ENCODE measurements at places on chromosomes 3 and 15.

GRCh38 chr15:45549541-45550220 is 27.1 kb upstream of the SLC30A4 start:
- H3K4me1 ChIP-seq: peaks cover 6% of the 10 kb centered on the region
- H3K4me3 ChIP-seq: no peak overlapping the region
- H3K27me3 ChIP-seq: peaks cover 15% of the 10 kb centered on the region
- no peaks in the 10 kb centered on the region for H3K36me3 ChIP-seq
- no peak overlapping the region for H3K27ac ChIP-seq

DNA sequence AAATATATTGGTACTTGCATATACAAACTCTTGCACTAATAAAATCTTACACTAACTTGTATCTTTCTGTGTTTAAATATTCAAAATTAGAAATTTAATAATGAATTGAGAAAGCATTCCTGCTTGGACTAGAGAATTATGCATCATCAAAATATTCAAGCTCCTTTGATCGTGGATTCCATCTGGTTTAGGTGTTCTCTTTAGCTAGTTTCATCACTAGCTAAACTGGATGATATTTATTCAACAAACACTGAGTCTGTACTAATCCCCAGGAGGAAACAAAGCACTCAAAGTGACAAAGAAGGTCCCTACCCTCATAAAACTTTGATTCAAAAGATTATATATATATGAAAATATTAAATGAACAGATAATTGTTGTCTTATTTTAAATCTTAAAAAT is 1360.9 kb upstream of the ALCAM start:
- no peak overlapping the region for H3K27ac ChIP-seq
- H3K36me3 ChIP-seq: no peaks in the 10 kb centered on the region
- H3K4me1 ChIP-seq: no peaks in the 10 kb centered on the region

DNA sequence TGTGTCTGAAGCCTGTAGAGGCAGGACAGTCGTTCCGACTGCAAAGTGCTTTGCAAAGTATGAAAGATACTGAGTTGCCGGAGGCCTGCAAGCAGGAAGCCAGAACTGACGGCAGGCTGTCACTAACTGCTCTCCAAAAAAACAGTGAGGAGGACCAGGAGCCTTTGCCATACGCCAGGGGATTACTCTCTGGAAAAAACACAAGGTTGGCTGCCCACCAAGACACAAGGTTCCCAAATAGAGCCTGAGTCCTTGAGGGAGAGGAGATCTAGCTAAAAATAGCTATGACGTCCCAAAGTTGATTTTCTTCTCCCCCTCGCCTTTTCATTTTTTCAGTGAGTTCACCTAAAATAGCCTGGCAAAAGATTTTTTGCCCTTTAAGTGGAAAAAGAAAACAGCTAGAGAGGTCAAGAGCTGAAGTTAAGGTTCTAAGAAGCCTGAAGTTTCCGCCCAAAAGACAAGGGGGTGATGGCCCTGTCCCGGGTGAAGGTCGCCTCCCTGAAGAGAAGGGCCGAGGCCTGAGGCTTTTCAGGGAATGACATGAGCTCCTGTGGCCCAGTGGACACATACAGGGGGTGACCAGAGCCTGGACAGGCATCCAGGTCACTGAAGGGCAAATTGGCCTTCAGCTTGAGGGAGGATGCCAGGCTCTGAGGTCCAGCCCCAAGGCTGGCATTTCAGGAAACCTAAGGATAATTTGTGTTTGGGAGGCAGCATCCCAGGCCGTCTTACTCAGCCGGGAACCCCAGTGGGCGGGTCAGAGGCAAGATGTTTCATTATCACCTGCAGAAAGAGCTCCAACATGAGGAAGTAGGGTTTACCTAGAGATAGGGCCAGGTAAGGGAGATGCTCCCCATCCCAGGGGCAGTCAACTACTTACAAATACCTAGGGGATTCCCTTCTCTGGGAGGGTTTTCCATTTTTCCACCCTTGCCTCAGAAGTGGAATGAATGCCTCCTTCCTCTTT is 44.9 kb upstream of the DGKG start:
- no peak for DNase-seq
- H3K4me3 ChIP-seq: no peak overlapping the region
- H3K27ac ChIP-seq: no peak overlapping the region
- no peaks in the 10 kb centered on the region for H3K36me3 ChIP-seq
- no peaks in the 10 kb centered on the region for H3K27me3 ChIP-seq
- H3K4me1 ChIP-seq: peaks cover 9% of the 10 kb centered on the region

- H3K36me3 ChIP-seq: no peaks in the 10 kb centered on the region
- DNase-seq: no peak
These were observed 75.0 kb downstream of the SMAD6 start for GRCh38 chr15:66777054-66777453.

GRCh38 chr15:78983146-78983918 is 38.5 kb upstream of the CTSH start:
- peaks cover 9% of the 10 kb centered on the region for H3K27me3 ChIP-seq
- peaks cover 11% of the 10 kb centered on the region for H3K4me1 ChIP-seq
- H3K27ac ChIP-seq: no peak overlapping the region
- DNase-seq: no peak
- H3K4me3 ChIP-seq: no peak overlapping the region

GRCh38 chr3:155323063-155323666 is 29.7 kb upstream of the STRIT1 start:
- H3K36me3 ChIP-seq: no peaks in the 10 kb centered on the region
- H3K27me3 ChIP-seq: no peaks in the 10 kb centered on the region
- no peak overlapping the region for H3K4me3 ChIP-seq
- H3K4me1 ChIP-seq: peaks cover 30% of the 10 kb centered on the region
- DNase-seq: peak; percentile 27
- H3K27ac ChIP-seq: no peak overlapping the region

GRCh38 chr15:74317820-74318375 is 49.5 kb downstream of the CYP11A1 start:
- no peak for DNase-seq
- H3K27me3 ChIP-seq: no peaks in the 10 kb centered on the region
- peaks cover 51% of the 10 kb centered on the region for H3K4me1 ChIP-seq

DNA sequence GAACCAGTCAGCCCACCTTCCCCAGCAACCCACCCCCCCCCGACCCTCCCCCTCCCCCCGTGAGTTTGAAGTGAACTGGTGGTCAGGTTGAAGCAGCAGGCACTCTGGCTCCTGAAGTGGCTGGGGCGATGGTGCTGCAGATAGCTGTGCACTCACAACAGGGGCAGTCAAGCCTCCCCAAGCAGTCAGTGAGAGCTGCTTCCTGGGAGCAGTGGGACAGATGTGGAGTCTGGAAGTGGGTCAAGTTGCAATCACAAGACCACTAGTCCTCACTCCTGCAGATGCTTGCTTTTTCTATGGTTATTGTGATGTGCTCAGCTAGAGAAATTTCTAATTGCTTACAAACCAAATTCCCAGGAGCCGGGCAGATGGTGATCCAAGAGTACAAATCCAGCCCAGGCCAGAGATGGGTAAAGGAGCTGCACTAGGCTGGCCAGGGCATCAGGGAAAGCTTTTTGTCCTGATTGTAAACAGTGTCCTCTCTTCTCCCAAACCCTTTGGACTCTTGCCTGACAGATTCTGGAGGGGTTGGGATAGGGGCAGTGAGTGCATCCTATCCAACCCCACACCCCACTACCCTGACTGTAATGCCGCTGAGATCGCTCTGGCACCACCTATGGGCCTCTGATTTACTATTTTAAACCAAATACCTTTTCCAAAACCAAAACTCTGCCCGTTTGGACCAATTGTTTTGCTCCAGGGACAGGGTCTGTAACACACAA is 9.8 kb upstream of the CLPX start:
- H3K4me1 ChIP-seq: peaks cover 5% of the 10 kb centered on the region
- DNase-seq: no peak
- no peaks in the 10 kb centered on the region for H3K27me3 ChIP-seq
- no peaks in the 10 kb centered on the region for H3K36me3 ChIP-seq

GRCh38 chr3:4493014-4493940 is at the start of gene ITPR1:
Gene ITPR1 (plus strand): TSS chr3:4493348. CDS start chr3:4516492, 23,144 bp downstream.
- H3K36me3 ChIP-seq: no peaks in the 10 kb centered on the region
- peak within 1 kb of the TSS; percentile 84 for H3K4me3 ChIP-seq
- H3K4me1 ChIP-seq: peaks cover 20% of the 10 kb centered on the region
- H3K27me3 ChIP-seq: peaks cover 30% of the 10 kb centered on the region
- H3K27ac ChIP-seq: peak within 1 kb of the TSS; percentile 96

- no peaks in the 10 kb centered on the region for H3K36me3 ChIP-seq
- peaks cover 8% of the 10 kb centered on the region for H3K27me3 ChIP-seq
- DNase-seq: no peak
- H3K4me1 ChIP-seq: 0 out of 2 replicates have a peak, but pooled peaks cover 1% of the 10 kb centered on the region
These were observed 9.3 kb downstream of the ZPLD1 start for GRCh38 chr3:102444101-102444500.

GRCh38 chr3:121529308-121529707 is 16.5 kb downstream of the POLQ start:
- H3K36me3 ChIP-seq: peaks cover 50% of the 10 kb centered on the region
- H3K4me1 ChIP-seq: no peaks in the 10 kb centered on the region
- no peak overlapping the region for H3K4me3 ChIP-seq

DNA sequence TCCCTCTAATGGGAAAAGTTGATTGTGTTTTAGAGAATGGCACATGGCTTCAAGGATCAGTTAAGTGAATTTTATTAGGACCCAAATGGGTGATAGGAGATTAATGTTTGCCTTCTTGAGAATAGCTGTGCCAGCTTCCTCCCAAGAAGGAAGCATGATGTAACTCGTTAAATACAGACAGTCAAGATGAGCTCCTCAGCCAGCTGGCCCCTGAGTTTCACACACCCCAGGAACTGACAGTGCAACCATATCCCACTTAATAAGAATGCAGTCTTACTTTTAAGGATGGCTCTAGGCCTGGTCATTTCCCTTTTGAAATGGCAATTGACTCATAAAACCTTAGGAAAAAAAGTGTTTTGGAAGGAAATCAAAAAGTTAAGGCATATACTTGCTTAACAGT is 472.8 kb upstream of the KCNMB2 start:
- no peak overlapping the region for H3K27ac ChIP-seq
- H3K4me1 ChIP-seq: peaks cover 4% of the 10 kb centered on the region
- H3K36me3 ChIP-seq: peaks cover 9% of the 10 kb centered on the region
- no peaks in the 10 kb centered on the region for H3K27me3 ChIP-seq

- H3K4me3 ChIP-seq: no peak overlapping the region
- DNase-seq: no peak
- no peak overlapping the region for H3K27ac ChIP-seq
- H3K36me3 ChIP-seq: peaks cover 11% of the 10 kb centered on the region
- H3K4me1 ChIP-seq: peaks cover 5% of the 10 kb centered on the region
These were observed 39.6 kb upstream of the GPR149 start for GRCh38 chr3:154469585-154469984.

- H3K4me1 ChIP-seq: peaks cover 26% of the 10 kb centered on the region
- DNase-seq: no peak
- H3K27ac ChIP-seq: no peak overlapping the region
- H3K4me3 ChIP-seq: no peak overlapping the region
- no peaks in the 10 kb centered on the region for H3K36me3 ChIP-seq
These were observed 89.9 kb downstream of the ATP10A start for GRCh38 chr15:25773248-25773647.

DNA sequence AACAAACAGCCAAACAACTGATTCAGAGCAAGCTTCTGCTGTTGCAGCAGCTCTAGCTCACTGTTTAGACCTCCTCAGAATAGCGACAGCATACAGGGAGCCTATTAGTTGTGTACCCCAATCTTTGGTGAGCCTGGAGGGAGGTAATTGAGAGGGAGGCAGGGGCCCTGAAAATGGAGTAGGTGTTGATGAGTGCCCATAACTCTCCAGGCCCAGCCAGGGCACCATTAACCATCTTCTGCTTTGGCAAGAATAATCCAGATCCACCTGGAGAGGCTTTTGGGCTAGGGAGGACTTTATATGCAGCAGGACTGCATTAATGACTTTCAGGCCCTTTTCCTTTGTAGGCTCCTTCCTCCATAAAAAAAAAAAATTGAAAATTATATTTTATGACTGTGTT is 20.9 kb downstream of the PLCL2 start:
- no peak for DNase-seq
- H3K4me1 ChIP-seq: peaks cover 63% of the 10 kb centered on the region
- no peaks in the 10 kb centered on the region for H3K36me3 ChIP-seq
- H3K4me3 ChIP-seq: no peak overlapping the region
- no peaks in the 10 kb centered on the region for H3K27me3 ChIP-seq

- H3K27ac ChIP-seq: no peak overlapping the region
- peak overlapping the region; percentile 69 for H3K4me3 ChIP-seq
- H3K27me3 ChIP-seq: peaks cover 32% of the 10 kb centered on the region
- no peak for DNase-seq
- H3K4me1 ChIP-seq: peaks cover 47% of the 10 kb centered on the region
These were observed 1.3 kb downstream of the SEMA7A start for GRCh38 chr15:74432271-74432967.

- H3K27me3 ChIP-seq: no peaks in the 10 kb centered on the region
- peak overlapping the region; percentile 86 for H3K27ac ChIP-seq
- no peak overlapping the region for H3K4me3 ChIP-seq
- H3K36me3 ChIP-seq: peaks cover 29% of the 10 kb centered on the region
- H3K4me1 ChIP-seq: peaks cover 69% of the 10 kb centered on the region
- DNase-seq: no peak
These were observed 31.6 kb downstream of the ANP32A start for GRCh38 chr15:68789091-68789490.

DNA sequence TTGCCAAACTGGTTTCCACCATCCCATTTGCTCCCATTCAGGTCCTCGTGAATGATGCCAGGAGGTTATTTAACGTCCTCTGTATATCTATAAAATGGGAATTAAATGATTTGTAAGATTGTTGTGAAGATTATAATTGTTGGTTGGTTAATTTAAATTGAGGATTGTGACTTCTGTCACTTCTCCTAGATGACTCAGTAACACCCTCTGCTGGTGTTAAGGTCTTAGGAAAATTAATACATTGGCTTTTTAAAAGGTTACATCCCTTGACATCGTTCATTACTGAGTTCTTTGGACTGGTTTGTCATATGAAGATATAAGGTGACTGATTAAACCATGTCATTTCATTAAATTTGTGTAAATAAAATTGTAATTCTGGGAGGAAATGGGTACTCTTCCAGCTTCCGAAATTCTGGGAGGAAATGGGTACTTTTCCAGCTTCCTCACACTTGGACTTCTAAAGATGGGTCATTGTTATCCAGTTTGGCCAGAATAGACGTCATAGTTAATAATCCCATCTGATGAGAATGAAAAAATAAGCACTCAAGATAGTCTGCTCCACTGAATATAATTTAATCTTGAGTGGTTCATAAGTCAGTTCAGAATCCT is 33.3 kb upstream of the PAQR5 start:
- no peaks in the 10 kb centered on the region for H3K27me3 ChIP-seq
- H3K27ac ChIP-seq: no peak overlapping the region
- DNase-seq: no peak
- H3K4me3 ChIP-seq: no peak overlapping the region
- peaks cover under 1% of the 10 kb centered on the region for H3K4me1 ChIP-seq

DNA sequence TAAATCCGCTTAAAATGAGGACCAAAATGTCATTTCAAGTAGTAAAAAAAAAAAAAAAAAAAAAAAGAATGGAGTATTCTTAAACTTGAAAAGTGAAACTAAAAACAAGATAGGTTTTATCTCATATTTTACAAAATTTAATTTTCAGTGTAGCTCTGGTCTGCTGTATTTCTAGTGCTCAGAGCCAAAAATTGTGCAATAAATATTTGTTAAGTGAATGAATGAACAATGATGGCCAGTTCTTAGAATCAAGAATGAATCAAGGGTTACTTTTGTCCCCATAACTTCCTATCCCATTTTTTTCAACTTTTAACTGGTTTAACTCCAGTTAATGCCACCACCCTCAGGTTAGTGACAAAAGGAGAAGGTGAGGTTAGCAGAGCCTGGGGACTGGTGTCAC is 214.4 kb downstream of the ABHD5 start:
- peaks cover 7% of the 10 kb centered on the region for H3K27me3 ChIP-seq
- no peaks in the 10 kb centered on the region for H3K4me1 ChIP-seq
- H3K4me3 ChIP-seq: no peak overlapping the region
- H3K27ac ChIP-seq: no peak overlapping the region
